HFFc6 (cell line): ENCODE measurements at places on chromosomes 16 and 17. TPM values are rescaled to one million over a fixed set of nuclear protein-coding genes. Genes with fewer than 3 reads are reported as not detected.

- DNase-seq: no peak
- no peak overlapping the region for H3K27ac ChIP-seq
- H3K36me3 ChIP-seq: no peaks in the 10 kb centered on the region
- no peak overlapping the region for H3K4me3 ChIP-seq
Observed at GRCh38 chr17:65892912-65893377, 299.0 kb downstream of the CEP112 start.

- H3K4me1 ChIP-seq: peaks cover 23% of the 10 kb centered on the region
- no peak overlapping the region for H3K27ac ChIP-seq
- H3K36me3 ChIP-seq: no peaks in the 10 kb centered on the region
- H3K4me3 ChIP-seq: no peak overlapping the region
- DNase-seq: peak; percentile 25
Observed at GRCh38 chr17:48492401-48493298, 38.2 kb downstream of the HOXB1 start.

GRCh38 chr16:8858994-8859912 lies 9.6 kb downstream of the CARHSP1 start:
- H3K36me3 ChIP-seq: peaks cover 30% of the 10 kb centered on the region
- peak overlapping the region; percentile 36; the same call in 1 of the 2 replicates for H3K27ac ChIP-seq
- H3K27me3 ChIP-seq: peaks cover 21% of the 10 kb centered on the region
- peaks cover 30% of the 10 kb centered on the region for H3K4me1 ChIP-seq
- DNase-seq: no peak

DNA sequence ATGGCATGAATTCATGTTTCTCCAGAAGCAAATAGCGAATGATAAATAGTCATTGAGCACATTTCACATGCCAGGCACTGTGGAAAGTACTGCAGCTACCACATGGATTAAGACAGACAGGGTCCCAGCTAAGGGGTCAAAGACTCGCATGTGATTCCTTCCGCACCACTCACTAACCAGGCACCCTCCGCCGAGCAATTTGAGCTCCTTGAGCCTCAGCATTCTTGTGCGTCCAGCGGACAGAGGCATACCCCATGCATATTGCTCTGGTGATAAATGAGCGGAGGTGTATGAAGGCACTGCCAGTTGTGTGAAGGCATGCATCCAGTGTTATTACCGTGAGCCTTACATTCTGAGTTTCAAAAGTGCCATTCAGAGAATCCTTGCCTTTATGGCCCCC lies 358.7 kb downstream of the HS3ST4 start:
- no peaks in the 10 kb centered on the region for H3K27me3 ChIP-seq
- no peak overlapping the region for H3K27ac ChIP-seq
- no peak overlapping the region for H3K4me3 ChIP-seq

AP2B1 gene
- total RNA-seq: 161 to 184 TPM (median 173 TPM) in 3 replicates

MYOCD gene
- 6.9 to 9.4 TPM (median 7.0 TPM) in 3 replicates for total RNA-seq

NLRC5 gene
- total RNA-seq: 20.9 to 26.2 TPM (median 21.5 TPM) in 3 replicates

SPATA32 gene
- not detected in 3 replicates for total RNA-seq

HS3ST2 gene
- not detected in 3 replicates for total RNA-seq

CES5A gene
- not detected in 3 replicates for total RNA-seq

TBC1D3I gene
- total RNA-seq: 0.16 TPM in 1 of 3 replicates, not detected in the others
